T-helper 2 cell treated with Interferon-gamma antibody and Interleukin-4, amounts not matched to agents 5 μg/mL and 100 μg/mL, for 36 hours (primary cell): ENCODE measurements at places on chromosomes 2 and 18.

DNA sequence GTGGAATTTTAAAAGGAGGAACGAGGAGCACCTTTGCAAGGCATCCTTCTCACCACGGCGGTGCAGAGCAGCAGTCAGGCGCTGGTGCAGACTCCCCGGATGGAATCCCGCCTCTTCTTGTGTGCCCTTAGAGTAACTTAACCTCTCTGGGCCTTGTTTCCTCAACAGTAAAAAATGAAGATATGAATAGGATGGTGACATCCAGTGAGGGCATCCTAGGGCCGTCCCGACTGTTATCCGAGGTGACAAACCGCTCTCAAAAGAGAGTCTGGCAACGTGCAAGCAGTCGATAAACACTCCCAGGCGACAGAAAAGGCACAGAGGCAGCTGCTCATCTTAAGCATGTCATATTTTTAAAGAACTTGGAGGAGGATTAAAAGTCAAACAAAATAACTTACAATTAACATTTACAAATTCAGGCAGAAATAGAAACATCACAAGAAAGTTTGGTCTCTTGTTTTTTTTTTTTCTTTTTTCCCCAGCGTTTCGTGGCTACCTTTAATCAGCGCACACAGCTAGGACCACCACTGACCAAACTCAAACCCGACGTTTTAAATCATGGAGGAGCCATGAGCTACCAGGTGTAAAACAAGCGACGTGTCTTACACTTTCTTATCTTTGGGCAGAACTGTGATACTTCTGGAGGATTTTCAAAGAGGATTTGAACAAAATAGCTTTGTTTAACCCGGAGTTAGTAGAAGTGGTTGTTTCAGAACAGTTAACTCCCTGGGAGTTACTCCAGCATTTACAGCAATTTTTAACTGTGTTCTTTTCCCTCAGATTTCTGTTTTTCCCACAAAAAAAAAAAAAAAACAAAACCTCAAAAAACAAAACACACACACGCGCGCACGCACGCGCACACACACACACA lies 2.1 kb downstream of the MBP start:
- no peak for DNase-seq

DNA sequence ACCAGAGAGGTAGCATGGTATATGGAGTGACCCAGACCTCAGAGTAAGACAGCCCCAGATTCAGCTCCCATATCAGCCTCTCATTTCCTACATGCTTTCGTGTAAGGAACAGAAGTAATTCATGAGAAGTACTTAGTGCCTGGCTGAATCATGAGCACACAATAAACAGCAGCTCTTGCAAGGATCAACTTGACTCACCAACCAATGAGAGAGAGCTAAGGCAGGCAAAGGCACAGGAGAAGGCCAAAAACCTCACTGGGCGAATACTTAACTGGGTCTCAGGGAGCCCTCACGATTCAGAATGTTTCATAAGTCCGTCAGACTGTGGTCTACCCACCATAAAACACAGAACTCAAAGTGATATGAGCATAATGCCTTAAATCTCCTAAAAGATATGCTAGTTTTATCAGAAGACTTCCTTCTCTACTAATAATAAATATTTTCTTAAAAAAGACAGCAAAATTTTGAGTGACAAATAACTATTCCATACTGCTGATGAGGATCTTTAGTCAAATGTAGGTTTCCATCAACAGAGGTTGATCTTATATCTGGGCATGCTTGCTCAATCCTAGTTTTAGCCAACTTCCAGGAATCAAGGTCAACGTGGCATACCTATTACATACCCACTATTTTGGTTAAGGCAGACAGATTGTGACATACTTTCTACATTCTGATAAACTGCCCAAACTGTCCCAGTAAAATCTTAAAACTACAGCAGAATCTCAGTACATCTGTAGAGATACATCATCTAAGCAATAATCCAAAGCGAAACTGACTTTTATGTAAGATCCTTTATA lies 34.9 kb downstream of the IMMT start:
- no peak for DNase-seq

GRCh38 chr2:121519732-121520640 lies 10.7 kb upstream of the RNU4ATAC start:
- DNase-seq, result no peak

DNA sequence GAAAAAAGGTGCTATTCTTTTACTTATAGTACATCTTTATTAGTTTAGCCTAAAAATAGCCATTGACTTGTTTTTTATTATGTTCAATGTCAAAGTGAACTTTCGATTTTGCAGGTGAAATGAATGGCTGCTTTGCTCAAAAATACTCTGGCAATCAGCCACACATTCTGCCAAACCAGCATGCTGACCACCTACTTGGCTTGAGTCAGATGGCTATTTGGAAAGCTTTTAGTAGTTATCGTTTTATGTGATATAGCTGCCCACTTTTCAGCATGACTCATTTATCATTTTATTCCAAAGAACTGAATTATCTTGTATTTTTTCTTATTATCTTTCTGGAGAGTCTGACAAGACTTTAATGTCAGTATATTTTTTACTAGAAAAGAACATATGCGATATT lies 1615.8 kb upstream of the TMEFF2 start:
- no peak for DNase-seq

DNA sequence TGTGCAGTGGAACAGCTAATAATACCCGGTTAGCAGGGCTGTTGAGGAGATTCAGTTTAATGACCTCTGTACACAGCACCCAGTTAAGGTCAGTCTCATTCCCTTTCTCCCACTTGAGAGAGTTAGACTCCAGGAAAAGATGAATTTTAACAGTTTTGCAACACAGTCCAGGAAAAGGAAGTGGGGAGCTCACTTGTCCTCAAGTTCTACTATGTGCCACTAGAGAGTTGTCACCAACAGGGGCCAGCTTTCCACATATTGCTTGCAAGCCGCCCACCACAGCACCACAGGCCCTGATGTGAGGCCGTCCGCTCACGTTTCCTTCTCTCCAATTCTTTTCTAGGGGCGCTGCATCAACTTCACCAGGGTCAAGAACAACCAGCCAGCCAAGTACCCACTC lies 142.1 kb downstream of the GFPT1 start:
- no peak for DNase-seq

- DNase-seq, result no peak
Measured at GRCh38 chr2:12199491-12200211, 453.2 kb downstream of the LPIN1 start.

- peak; percentile 77 for DNase-seq
Measured at GRCh38 chr2:136118819-136119716, 1.1 kb upstream of the CXCR4 start.

DNA sequence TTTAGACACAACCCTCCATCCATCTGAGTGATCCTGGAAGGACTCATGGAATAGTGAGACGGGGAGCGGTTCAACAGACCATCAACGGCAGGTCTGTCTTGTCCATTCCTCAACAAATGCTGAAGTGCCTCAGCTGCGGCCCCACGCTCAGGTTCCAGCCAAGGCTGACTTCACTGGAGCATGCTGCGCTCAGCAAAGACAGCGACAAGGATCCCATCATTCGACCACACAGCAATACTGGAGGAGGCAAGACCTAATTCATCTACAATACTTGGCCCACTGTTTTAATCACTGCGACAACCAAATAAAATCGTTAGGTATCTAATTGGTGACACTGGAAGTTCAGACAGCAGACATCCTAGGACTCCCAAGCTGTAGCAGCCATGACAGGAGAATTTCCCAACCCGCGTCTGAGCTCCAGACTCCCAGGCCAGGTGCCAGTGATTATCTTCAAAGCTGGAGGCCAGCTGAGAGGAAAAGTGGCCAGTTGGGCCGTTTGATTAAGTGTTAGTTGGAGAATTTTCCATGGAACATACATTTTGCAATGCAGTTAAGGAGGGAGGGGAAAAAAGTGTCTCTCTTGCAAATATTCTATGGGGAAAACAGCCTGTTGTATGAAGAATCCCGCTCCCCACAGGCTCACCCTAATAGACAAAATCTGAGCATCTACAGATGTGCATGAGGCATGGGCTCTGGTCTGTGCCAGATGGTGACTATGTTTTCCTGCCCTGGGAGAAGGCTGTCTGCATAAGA lies 92.5 kb upstream of the SLC35G4 start:
- no peak for DNase-seq

- DNase-seq, result no peak
Measured at GRCh38 chr2:227703280-227703732, 14.5 kb downstream of the SLC19A3 start.

DNA sequence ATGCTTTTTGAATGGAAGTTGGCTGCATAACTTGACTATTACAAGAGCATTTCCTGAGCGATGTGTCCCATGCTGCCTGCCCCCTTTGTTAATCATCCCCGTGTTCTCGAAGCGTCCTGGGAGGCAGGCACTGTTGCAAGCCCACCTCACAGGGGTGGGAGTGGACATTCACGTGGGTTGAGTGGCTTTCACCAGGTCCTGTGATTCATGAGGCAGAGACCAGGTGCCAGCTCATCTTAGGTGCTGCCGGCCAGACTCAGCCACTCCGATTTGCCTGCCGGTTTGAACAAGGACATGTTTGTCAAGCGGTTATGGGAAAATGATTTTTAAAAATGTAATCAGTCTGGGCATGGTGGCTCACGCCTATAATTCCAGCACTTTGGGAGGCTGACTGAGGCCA lies 112.5 kb downstream of the ZNF532 start:
- DNase-seq, result no peak

GRCh38 chr2:232587512-232587911 lies 37.0 kb downstream of the EIF4E2 start:
- no peak for DNase-seq

GRCh38 chr18:46350598-46351159 lies 246.5 kb downstream of the HAUS1 start:
- no peak for DNase-seq

DNA sequence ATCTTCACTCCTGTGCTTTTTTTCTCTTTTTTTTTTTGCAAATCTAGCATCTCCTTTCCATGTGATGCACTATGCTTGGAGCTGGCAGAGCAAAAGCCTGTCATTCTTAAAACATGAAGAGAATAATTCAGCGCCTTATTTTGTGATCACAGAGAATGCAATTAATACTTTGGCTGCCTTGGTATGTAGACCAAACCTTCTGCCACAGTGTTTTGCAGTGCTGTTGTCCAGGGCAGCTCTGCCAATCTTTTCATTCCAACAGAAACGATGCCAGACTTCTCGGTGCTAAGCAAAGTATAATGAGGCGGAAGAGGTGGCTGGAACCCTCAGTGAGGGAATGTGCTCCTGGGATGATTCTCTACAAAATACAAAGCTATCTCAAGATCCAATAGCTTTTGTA lies 25.6 kb downstream of the BCL2 start:
- no peak for DNase-seq

- peak; percentile 67 for DNase-seq
Measured at GRCh38 chr2:32946314-32947075, at the start of gene LTBP1. TSS of gene LTBP1 (plus strand) at chr2:32946953. CDS start at chr2:32947325, 372 bp downstream.

GRCh38 chr2:217901835-217902378 lies 100.9 kb downstream of the TNS1 start:
- no peak for DNase-seq

DNA sequence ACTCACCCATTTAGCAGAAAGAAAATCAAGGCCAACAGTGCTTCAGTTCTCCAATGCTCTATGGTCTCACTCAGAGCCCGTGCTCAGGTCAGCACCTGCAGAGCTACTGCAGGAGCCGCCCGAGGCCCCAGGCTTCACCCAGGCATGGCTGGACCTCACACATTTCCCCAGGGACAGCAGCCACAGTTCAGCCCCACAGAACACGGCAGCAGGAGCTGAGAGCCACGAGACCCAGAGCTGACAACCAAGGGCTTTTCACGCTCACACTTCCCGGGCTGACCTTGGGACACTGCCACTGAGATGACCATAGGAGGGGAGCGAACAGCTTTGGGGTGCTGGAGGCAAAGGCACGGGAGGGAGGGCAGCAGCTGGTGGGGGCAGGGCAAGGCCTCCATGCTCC lies 4.2 kb downstream of the TMEM18 start:
- no peak for DNase-seq

- no peak for DNase-seq
Measured at GRCh38 chr2:73218298-73218697, 4.3 kb downstream of the SMYD5 start.

GRCh38 chr2:189045836-189046235 lies 71.7 kb downstream of the COL3A1 start:
- DNase-seq, result no peak

DNA sequence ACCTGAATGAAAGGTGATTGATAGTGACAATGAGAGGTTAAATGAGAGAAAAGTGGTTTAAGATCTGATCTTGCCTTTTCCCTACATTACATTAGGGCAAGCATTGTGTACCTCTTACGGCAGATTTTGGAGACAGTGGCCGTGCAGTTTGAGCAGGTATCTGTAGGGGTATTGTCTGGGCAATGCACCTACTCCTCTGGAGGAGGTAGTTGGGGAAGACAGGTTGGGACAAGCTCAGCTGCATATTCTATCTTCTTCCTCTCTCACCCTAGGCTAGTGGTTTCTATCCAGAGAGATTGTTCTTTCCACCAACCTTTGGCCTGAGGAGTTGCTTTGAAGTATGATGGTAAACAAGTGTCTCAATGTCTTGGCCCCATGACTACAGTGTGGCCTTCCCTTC lies 323.2 kb downstream of the CYP26B1 start:
- DNase-seq, result no peak

GRCh38 chr18:61528961-61529360 lies 195.7 kb downstream of the CDH20 start:
- DNase-seq, result no peak

GRCh38 chr2:236639461-236640235 lies 70.0 kb downstream of the ACKR3 start:
- no peak for DNase-seq

- no peak for DNase-seq
Measured at GRCh38 chr2:176812246-176812775, 400.3 kb upstream of the HNRNPA3 start.
